ENCODE measurements at places on chromosomes 7 and 10. TPM values are rescaled to one million over a fixed set of nuclear protein-coding genes. Genes with fewer than 3 reads are reported as not detected.

CHST3 gene
- 29.9 TPM for total RNA-seq

ZNF853 gene
- total RNA-seq: 0.66 TPM

HOXA3 gene
- total RNA-seq: 1.5 TPM

SEC61A2 gene
- total RNA-seq: 9.2 TPM

HTR7 gene
- total RNA-seq: 0.77 TPM

TLX1 gene
- not detected for total RNA-seq

SEMA3E gene
- total RNA-seq: 2.0 TPM

IKZF1 gene
- total RNA-seq: not detected

ZP3 gene
- total RNA-seq: 2.6 TPM

NANOS1 gene
- total RNA-seq: 1.2 TPM

SORCS1 gene
- under 0.01 TPM for total RNA-seq

TAS2R5 gene
- total RNA-seq: 1.0 TPM
